ENCODE measurements at places on chromosomes 13 and 19.

DNA sequence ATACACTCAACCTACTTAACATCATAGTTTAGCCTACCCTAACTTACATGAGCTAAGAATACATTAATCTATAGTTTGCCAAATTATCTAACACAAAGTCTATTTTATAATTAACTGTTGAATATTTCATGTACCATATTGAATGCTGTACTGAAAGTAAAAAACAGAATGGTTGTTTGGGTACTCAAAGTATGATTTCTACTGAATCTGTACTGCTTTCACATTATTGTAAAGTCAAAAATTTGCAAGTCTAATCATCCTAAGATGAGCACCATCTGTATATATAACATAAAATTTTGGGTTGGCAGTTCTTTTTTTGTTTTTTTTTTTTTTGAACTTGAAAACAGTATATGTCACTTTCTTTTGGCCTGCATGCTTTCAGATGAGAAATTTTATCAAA, 1212.6 kb downstream of the SLITRK5 start:
- no peak for DNase-seq

GRCh38 chr13:64234255-64234654, 2818.6 kb upstream of the PCDH20 start:
- no peak for DNase-seq

DNA sequence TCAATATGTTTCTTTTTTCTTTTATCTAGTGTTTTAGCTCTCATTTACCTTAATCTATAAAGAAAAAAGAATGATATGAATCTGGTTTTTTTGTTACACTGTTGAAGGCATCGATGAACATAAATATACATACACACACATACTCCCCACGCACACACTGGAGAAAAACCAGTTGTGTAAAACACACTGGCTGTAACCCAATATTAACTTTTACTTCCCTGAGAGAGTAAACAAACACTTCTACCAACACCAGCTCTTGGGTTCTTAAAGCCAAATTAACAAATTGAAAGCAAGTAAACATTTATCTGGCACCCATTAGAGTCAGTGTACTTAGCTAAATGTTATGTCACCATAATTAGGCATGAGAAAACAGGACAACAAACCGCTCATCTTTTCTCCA, 145.7 kb downstream of the ABCC4 start:
- no peak for DNase-seq

DNA sequence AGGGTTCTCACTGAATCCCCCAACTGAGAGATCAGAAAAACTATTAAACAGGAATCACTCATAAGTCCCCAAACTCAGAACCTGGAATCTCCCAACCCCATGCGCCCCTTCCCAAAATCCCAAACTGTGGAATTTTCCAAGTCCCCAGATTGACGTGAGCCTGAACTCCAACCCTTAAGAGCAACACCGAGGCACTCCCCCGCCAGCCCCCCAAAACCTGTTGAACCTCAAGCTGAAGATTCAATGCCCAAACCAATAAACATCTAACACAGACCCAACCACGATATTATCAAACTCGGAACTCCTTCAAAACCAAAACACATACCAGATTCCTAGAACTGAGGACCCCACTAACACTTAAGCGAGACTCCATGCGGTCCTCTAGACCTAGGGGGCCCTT, 599 bp downstream of the IZUMO1 start:
- no peak for DNase-seq

All from HL-60 (cell line).